ENCODE measurements at places on chromosomes 7 and 10.

GRCh38 chr7:152956006-152956405 lies 196.5 kb downstream of the ACTR3B start:
- DNase-seq: no peak

DNA sequence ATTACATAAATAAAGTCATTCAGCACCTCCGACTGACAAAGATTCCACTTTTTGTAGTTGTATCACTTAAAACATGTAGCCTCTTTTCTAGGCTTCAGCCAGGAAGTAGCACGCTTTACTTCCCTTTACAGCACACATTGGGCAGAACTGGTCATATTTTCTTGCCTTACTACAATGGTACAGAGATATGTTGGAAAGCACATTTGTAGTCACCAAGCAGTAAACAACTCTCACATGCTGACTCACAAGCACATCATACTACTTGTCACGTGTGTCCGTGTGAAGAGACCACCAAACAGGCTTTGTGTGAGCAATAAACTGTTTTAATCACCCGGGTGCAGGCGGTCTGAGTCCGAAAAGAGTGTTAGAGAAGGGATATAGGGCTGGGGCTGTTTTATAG lies 1071.8 kb downstream of the DNAJB9 start:
- no peak for DNase-seq

DNA sequence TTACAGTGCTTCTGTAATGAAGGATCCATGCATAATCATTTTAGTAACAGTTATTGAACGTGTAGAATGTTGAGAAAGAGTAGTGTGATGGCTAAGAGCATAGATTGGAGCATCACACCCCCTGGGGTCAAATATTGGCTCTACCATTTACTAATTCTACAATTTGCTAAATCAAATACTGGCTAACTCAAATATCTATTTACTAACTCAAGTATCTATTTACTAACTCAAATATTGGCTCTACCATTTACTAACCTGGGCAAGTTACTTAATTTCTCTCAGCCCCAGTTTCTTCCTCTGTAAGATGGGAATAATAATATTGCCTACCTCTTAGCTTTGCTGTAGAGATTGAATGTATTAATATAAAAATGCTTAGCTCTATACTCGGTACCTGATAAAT lies 64.0 kb downstream of the CDK14 start:
- no peak for DNase-seq

- no peak for DNase-seq
Observed at GRCh38 chr10:110812583-110812982, 59.1 kb upstream of the PDCD4 start.

GRCh38 chr7:54915870-54916598 lies 102.8 kb upstream of the EGFR start:
- no peak for DNase-seq

DNA sequence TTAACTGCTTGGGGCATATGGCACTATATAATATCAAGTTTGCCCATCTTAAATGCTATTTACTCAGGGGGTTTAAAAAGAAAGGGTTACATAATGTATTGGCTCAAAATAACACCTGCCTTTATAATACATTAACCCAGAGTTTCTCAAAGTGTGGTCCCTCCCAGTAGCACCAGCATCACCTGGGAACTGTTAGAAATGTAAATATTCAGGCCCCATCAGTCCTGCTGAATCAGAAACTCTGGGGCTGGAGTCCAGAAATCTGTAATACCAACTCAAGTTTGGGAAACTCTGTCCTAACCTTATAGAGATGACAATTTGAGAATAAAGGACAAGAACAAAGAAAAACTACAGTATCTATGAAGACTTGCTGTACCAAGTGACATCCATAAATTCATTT lies 270.7 kb downstream of the PARD3 start:
- DNase-seq: no peak

DNA sequence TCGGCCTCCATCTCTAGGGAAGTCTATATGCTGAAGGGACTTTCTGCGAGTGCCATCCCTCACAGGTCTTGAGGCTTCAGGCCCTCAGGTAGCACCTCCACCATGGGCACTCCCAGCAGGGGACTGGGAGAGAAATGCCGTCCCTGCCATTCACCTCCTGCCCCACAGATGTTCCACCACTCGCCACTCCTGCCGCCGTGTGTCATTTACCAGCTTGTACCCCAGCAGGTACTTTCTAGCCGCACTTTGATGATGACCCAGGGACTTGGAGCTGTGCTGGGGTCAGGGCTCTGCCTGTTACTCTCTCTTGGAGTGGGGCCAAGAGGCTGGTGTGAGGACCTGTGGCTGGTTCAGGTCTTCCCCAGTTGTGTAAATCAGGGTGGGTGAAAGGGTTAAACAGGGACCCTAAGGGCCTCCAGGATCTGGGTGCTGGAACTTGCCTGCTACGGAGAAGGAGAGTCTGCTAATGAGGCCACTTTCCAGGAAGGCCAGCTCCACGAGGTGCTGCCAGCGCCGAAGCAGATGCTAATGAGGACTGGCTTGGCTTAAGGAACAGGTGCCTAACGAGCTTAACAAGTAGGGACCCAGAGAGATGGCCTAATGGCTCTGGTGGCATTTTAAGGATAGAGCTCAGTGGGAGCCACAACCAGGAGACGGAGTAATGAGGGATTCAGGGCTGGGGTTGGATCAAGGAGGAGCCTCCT lies 32.4 kb downstream of the CRHR2 start:
- DNase-seq: no peak
